ENCODE measurements at places on chromosomes 5 and 9.

DNA sequence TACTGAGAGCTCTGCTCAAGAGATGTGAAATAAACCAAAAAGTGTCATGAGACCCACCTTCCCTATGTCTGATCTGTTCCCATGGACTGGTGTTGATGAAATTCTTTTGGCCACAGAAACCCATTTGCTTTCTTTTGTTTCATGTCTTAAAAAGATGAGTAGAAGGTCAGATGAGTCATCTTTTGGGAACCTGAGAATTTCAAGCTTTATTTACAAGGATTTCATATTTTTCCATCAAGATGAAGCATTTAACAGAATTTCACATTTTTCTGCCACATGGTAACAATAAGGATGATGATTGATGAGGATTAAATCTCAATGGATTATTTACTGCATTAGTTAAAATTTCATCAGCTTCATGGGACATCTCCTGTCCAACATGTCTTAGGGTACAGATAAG is 337.8 kb downstream of the DEPDC1B start:
- DNase-seq, result no peak

DNA sequence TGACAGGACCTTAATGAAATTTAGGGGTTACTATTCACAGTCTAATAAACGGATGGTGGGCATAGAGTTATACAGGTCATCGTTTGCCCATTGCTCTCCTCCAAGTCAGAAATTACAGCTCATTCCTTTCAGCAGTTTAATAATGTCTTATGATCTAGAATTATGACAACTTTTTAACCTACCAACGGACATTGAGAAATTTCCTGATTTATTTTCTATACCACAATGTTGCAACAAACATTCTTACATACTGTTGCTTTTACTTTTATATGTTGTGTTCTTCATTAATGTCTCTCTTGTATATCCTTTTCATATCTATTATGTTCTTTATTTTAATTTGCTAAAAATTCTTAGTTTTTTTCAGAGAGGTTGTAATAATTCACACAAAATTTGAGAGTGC is 152.8 kb upstream of the PRLR start:
- no peak for DNase-seq

GRCh38 chr5:36450229-36451014 is 148.7 kb upstream of the RANBP3L start:
- DNase-seq, result peak; percentile 66

GRCh38 chr9:131237931-131238401 is 38.3 kb downstream of the FAM78A start:
- DNase-seq, result peak; percentile 62

- no peak for DNase-seq
Measured at GRCh38 chr9:80156756-80157472, 585.1 kb downstream of the TLE4 start.

- no peak for DNase-seq
Measured at GRCh38 chr5:98398465-98398864, 375.0 kb upstream of the RGMB start.

- no peak for DNase-seq
Measured at GRCh38 chr9:90808890-90809685, 7.5 kb downstream of the SYK start.

DNA sequence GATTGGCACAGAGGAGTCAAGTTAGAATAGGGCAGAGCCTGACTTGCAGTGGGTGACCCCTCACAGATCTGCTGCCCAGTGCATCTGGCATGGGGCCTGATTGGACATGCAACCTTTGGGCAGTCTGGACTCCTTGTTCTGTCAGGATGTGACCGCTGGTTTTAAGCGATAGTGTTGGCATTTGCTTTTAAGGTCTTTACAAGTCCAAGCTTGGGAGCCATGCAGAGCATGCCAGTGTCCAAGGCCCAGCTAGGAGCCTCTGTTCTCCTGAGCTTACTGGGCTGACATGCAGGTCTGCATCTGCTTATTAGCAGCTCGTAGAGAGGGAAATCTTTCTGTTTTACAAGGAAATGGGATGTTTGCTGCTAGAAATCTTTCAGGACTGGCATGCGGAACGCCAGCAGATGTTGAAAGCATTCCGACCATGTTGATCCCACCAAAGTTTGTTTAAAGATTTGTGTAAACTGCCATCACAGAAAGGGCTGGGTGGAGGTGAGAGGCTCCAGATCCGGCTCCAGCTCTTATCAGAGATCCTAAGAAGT is 27.5 kb downstream of the GADD45G start:
- DNase-seq, result no peak

- DNase-seq, result no peak
Measured at GRCh38 chr9:96514108-96514799, 64.3 kb downstream of the HABP4 start.

- no peak for DNase-seq
Measured at GRCh38 chr9:91714020-91714806, 235.8 kb downstream of the ROR2 start.

- no peak for DNase-seq
Measured at GRCh38 chr9:83011611-83012010, 51.3 kb downstream of the RASEF start.

DNA sequence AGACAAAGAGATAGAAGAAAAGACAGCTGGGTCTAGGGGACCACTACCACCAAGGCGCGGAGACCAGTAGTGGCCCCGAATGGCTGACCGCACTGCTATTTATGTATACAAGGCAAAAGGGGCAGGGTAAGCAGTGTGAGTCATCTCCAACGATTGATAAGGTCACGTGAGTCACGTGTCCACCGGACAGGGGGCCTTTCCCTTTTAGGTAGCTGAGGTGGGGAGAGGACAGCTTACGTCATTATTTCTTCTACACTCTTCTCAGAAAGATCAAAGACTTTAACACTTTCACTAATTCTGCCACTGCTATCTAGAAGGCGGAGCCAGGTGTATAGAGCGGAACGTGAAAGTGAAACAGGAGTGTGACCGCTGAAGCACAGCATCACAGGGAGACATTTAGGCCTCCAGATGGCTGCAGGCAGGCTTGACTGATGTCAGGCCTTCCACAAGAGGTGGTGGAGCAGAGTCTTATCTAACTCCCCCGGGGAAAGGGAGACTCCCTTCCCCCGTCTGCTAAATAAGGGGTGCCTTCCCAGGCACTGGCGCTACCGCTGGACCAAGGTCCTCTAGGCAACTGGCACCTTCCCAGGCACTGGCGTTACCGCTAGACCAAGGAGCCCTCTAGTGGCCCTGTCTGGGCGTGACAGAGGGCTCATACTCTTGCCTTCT is 6.1 kb upstream of the PRR16 start:
- no peak for DNase-seq

DNA sequence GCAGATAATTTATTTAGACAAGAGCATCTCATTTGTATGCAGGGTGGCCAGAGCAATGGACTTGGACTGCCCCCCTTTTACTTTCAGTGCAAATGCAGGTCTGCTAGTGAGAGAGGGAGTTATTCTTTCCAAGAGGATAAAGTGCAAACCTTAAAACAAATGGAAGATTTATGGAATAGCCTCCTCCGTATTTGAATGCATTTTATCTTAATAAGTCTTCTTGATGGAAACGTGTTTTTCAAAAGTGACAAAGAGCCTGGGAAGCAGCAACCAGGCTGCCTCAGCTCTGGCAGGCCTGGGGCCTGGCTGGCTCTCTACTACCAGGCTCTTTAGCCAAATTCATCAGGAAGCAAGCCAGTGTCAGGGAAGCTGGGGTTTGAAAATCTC is 6.8 kb downstream of the NR2F1 start:
- DNase-seq, result no peak

DNA sequence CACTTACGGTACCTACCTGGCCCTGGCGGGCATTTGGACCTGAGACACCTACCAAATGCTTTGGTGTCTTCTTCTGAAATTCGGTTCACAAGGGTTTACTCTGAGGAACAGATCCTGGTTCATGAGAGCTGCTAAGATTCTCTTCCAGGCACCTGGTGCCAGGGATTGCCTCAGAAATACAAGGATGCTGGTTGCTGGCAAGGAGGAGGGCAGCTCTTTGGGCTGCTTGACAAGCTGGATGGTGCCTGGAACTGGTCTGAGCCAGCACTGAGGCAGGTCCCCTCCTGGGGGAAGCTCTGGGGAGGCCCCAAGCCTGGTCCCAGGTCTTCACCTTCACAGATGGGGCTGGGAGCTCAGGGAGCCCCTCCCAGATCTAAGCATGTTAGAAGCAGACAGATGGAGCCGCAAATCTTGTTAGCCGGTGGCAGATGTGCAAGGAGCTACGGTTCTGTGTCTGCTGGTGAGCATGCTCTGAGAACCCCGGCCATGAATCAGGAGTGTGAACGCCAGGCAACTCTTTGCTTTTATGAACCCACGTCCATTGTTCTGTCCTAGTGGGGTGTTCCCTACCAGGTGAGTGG is 16.3 kb downstream of the FABP6 start:
- DNase-seq, result no peak

GRCh38 chr5:123090661-123091297 is 1.7 kb downstream of the PRDM6 start:
- DNase-seq, result no peak

- no peak for DNase-seq
Measured at GRCh38 chr9:13009871-13010270, 235.1 kb downstream of the LURAP1L start.

DNA sequence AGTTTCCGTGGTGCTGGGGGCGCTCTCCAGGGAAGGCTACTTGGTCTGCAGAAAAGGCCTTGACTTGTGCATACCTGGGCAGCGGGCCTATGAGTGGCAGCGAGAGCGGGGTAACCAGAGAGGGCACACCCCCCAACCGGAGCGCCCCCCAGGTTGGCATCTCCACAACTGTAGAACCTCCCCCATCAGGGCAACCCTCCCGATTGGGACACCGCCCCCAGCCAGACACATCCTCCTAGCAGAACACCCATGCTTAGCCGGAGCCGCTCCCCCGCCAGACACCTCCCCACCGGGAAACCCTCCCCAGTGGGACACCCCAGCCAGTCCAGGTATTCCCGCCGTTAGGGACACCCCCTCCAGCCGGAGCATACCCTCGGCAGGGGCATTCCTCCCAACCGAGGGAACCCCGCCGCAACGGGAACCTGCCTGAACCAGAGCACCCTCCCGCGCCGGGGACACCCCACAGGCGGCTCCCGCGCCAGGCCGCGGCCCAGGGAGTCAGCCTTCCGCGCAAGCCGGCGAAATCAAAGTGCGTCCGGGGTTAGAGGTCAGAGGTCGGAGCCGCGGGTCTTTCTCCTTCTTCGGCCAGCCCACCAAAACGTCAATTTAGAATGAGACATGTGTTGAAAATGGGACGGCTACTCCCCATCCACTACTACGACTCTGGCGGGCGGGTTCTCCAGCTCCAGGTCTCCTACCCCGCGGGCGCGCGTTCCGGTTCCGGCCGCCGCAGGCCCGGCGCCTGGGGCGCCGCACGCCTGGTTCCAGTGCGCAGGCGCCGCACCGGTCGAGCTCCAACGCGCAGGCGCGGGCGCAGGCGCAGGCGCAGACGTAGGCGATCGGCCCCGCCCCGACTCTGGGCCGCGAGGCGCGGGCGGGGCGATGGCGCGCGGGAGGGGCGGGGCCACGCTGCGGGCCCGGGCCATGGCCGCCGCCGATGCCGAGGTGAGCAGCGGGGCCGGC is at the start of gene EHMT1:
EHMT1 (plus strand) TSS at position 901 of the 963 bp plus-strand sequence; CDS start at position 925, 24 bp downstream.
- DNase-seq, result no peak

DNA sequence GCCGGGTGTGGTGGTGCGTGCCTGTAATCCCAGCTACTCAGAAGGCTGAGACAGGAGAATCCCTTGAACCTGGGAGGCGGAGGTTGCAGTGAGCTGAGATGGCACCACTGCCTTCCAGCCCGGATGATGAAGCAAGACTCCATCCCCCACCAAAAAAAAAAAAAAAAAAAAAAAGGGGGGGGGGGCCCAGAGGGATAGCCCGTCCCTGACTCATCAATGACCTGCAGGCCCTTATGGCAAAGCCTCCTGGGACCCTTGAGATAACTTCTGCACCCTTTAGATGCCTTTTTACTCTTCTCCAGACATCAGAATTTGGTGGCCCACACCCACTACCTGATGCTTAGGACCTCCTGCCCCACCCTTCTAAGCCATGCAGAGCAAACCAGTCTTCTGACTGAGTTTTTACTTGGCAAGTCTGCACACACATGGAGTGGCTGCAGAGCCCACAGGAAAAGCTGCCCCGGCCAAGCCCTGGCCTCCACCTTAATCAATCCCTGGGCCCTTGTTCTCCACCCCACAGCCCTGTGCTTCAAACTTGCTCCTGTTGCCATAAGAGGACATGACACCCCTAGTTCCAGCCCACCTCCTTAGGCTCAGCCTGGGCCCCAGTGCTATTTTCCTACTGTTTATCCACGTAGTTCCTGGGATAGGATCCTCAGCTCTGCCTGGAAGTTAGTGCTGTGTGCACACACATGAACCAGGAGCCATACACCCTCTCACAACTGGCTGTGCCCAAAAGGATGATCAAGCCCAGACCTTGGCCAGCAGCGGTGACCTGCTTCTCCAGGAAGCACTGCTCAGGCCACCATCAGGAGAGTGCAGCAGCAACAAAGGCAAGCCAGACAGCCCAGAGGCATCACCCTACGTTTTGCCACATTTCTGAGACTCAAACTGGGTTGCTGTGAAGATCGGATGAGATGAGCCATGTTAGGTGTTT is 5.1 kb downstream of the MGAT1 start:
- DNase-seq, result no peak

DNA sequence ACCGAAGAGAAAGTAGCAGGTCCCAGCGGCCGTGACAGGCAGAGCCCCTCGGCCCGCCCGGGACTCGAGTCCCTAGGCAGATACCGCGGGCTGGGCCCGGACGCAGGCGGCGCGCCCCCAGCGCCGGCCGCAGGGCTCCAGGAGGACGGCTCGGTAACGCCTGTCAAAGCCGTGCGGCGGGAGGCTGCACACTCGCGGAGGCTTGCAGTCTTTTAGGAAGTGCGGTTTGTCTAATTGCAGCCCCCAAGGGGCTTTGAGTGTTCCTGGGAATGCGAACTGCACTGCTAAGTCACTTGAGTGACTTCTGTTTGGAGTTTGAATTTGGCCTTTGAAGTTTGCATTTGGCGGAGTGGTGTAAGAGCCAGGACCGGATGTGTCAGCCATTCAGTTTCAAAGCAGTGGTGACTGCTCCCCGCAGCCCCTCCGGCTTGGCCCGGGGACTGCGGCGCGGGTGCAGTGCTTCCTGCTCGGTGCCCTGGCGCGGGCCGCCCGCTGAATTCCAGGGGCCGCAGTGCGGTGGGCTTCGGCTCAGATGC is 1.3 kb downstream of the MAP3K1 start:
- DNase-seq, result no peak

DNA sequence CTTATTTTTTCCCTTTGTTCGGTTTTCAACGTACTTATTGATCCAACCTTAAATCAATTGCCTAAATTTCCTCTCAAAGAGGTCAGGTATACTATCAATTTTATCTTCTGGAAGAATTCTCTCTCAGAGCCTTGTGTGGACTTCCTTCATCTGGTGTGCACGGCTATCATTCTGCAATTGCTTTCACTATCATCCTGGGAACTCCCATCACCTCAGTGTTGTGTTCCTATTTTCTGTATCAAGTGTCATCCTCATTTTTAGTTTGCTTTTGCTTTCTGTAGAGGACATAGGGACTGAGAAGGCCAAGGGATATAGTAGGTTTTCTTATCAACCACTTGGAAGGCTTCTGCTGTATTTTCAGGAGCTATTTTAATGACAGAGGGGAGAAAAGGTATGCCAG is 11.3 kb downstream of the STOM start:
- no peak for DNase-seq

Measured in retinal pigment epithelial cell (primary cell).